Activated naive CD4-positive, alpha-beta T cell treated with anti-CD3 and anti-CD28 coated beads, Interleukin-2, amount 10 ng/mL, durations not matched to agents 5 hours and 36 hours (primary cell): ENCODE measurements at places on chromosomes 16 and 17. TPM values are rescaled to one million over a fixed set of nuclear protein-coding genes. Genes with fewer than 3 reads are reported as not detected.

Gene FBXL16
- 21.2 TPM for total RNA-seq

Gene TXNL4B
- 17.1 TPM for total RNA-seq

Gene MYL11
- total RNA-seq, result not detected

Gene TPSAB1
- total RNA-seq, result not detected

Gene TBC1D3H
- not detected for total RNA-seq

Gene TBX6
- 2.1 TPM for total RNA-seq

Gene APOBR
- 19.7 TPM for total RNA-seq

Gene FN3K
- total RNA-seq, result 4.7 TPM

Gene HS3ST6
- total RNA-seq, result not detected

Gene DPEP3
- total RNA-seq, result not detected

Gene HAP1
- total RNA-seq, result 0.05 TPM

Gene NT5M
- total RNA-seq, result 8.3 TPM

Gene HS3ST3A1
- total RNA-seq, result 1.8 TPM

Gene MARVELD3
- not detected for total RNA-seq

Gene OTOP3
- total RNA-seq, result not detected

Gene STH
- not detected for total RNA-seq

Gene DLX3
- not detected for total RNA-seq

Gene KRTAP3-2
- not detected for total RNA-seq

Gene HOXB7
- 0.48 TPM for total RNA-seq

Gene KCNAB3
- total RNA-seq, result 11.0 TPM

Gene AXIN1
- total RNA-seq, result 27.4 TPM

Gene OR2C1
- total RNA-seq, result not detected
